ENCODE measurements at places on chromosomes 11 and 22. TPM values are rescaled to one million over a fixed set of nuclear protein-coding genes. Genes with fewer than 3 reads are reported as not detected.

Gene BIRC2
- total RNA-seq = 75.3 TPM

Gene LRP4
- total RNA-seq = 4.7 TPM

Gene SCGB1A1
- not detected for total RNA-seq

Gene MS4A4E
- not detected for total RNA-seq

Gene RTN4R
- not detected for total RNA-seq

Gene FAM76B
- total RNA-seq = 26.2 TPM

Gene SPINDOC
- 6.7 TPM for total RNA-seq

Gene MTFP1
- 5.9 TPM for total RNA-seq

Gene OR52E8
- total RNA-seq = not detected

Gene NAP1L4
- 111 TPM for total RNA-seq

Gene SCUBE2
- 1.1 TPM for total RNA-seq

Gene C11orf42
- total RNA-seq = not detected

Gene CLCF1
- total RNA-seq = 1.5 TPM

Gene POU2F3
- total RNA-seq = 0.90 TPM

Gene AIFM3
- total RNA-seq = 0.45 TPM

Gene PCSK7
- total RNA-seq = 42.6 TPM

Gene TMEM138
- total RNA-seq = 13.7 TPM

Gene SPTBN2
- total RNA-seq = 0.27 TPM

Gene IL18
- 0.81 TPM for total RNA-seq

Gene FOSL1
- 11.4 TPM for total RNA-seq

Gene RIBC2
- 5.7 TPM for total RNA-seq

Gene SCGB1D2
- total RNA-seq = not detected

Gene GDPD5
- 5.3 TPM for total RNA-seq

Gene CEND1
- 1.2 TPM for total RNA-seq

Gene HBB
- not detected for total RNA-seq

Measured in fibroblast of the aortic adventitia (primary cell).